ENCODE measurements at places on chromosomes 4 and X.

DNA sequence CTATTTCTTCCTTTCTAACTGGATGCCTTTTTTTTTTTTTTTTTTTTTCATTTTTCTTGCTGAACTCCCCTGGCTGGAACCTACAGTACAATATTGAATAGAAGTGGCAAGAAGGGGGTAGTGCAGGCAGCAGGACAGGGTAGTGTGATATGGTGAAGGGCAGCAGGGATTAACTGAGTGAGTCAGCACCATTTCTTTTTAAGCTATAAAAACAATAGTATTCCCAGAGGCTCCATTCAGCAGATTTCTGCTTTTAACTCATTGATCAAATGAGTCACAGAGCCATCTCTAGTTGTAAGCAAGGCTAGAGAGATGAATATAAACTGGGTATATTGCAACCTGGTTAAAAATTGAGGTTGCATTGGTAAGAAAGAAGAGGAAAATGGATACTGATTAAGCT is 53.6 kb upstream of the SETD7 start:
- DNase-seq, result no peak

GRCh38 chrX:13001961-13002671 is 27.2 kb downstream of the TMSB4X start:
- no peak for DNase-seq

DNA sequence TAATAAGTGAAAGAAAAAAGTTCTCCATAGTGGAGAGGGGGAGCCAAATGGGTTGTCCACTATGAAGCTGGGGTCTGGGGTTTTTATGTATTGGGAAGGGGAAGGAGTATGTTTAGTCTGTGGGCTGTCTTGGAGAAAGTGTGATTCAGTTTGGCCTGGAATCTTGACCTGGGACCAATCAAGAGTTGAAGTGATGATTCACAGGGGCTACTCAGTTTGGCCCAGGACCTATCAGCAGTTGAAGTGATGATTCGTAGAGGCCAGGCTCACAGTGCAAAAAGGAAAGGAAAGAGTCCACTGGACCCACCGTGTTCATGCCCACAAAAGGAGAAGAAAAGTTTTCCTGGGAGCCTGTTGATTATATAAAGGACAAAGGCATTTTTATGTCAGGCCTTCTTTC is 47.3 kb upstream of the RAB9B start:
- no peak for DNase-seq

GRCh38 chrX:143635915-143636314 is at the start of gene SLITRK4:
Gene SLITRK4, minus strand, starts transcription at chrX:143636101. Its CDS starts 4,993 bp downstream, at chrX:143631108.
- no peak for DNase-seq

- no peak for DNase-seq
Observed at GRCh38 chrX:121457096-121457495, 409.7 kb downstream of the GLUD2 start.
